ENCODE measurements at places on chromosomes 6 and 20.

DNA sequence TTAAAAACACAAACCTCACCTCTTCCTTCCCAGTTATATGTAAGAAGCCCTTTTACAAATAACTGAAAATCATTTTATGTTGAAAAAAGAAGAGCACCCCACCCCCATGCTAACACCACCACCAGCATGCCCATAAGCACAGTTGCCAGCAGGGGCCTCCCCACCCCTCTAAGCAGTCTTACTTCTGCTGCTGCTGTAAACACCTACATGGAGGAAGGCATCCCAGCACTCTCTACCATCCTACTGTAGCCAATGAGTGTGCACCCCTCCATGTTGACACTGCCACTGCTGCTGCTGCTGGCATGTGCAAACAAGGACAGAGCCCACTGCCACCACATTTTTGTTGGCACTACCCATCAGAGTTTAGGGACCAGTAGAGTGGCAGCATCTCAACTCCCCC is 49.6 kb upstream of the PHIP start:
- no peak for DNase-seq

DNA sequence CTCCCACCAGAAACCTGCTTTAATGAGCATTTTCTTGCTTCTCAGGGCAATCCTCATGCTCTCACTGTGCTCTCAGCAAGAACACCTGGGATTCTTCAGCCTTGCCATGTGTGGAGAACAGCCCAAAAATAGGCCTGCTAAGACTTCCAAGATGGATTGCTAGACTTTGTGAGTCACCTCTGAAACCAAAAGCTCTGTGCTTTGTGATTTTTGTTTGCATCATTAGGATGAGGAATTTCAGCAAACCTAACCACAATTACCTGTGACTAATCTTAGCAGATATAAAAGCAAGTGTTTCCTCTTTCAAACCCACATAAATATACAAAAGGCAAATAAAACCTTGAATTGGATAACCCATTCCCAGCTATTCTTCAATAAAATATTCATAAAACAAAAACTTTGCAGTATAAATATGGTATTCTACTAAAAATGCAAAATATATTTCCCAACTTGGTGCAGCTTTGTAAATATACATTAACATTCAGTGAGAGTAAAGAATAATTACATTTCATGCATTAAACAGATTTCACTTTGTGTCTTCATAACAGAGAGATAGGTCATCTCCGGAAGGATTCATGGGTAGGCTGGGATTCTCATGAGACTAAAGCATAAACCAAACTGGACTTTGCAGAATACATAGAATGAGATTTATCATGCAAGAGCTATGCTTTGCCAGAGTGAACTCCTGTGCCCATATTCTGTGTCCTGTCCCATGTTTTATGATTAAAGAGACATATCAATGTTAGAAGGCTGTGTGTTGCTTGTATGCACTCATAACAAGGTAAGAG is 33.5 kb downstream of the TPBG start:
- no peak for DNase-seq

DNA sequence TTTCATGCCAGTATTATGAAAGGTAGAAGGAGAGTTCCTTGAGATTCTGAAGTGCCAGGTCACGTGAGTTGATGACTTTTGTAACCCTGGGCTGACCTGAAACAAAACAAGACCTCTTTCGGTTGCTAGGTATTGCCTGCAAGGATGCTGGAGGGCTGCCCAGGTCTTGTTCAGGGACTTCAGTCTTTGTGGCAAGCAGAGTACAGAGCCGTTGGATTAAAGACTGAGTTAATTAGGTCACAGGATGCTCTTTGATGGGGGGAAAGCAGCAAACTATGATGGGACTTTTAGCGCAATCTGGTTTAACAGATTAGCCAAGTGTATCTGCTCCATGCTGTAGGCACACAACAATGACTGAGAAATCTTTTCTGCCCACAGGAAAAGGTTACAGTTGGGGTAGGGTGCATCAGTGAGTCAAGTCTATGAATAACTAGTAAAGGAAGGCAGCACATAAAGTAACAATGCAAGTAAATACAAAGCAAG is 12.8 kb upstream of the ELOVL5 start:
- DNase-seq: peak; percentile 87

- no peak for DNase-seq
Measured at GRCh38 chr6:23601811-23602345, 524.1 kb upstream of the NRSN1 start.

DNA sequence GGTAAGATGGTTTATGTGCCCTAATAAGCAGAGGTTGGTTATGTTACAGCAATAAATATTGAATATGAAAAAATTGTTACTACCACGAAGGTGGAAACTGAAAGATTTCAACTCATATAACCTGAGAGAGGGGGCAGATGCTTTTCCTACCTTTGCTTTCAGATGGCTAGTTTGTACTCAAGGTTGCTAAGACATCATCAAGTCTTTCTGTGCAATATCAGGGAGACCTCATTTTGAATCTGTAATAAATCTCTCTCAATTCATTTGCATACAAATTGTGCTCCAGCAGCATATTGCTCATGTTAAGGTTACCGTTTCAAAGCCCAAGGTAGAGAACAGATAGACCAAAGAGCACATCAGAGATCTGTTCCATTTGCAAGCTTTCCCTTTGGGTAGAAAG is 220.4 kb downstream of the KHDC1L start:
- no peak for DNase-seq

- no peak for DNase-seq
Measured at GRCh38 chr20:18541741-18542140, 25.5 kb upstream of the SMIM26 start.
